ENCODE measurements at places on chromosomes 7 and 10.

DNA sequence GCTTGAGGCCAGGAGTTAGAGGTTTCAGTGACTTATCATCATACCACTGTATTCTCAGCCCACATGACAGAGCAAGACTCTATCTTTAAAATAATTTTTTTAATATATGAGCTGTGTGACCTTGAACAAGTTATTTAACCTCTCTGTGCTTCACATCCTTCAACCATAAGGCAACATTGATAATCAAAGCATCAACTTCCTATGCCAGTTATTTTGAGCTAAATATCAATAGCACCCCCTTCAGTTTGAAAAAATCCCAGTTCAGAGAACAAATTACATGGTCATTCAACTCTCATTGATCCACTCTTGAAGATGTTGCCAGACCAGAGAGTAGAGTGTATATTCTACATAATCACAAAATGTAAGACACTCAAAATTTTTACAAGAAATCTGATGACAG lies 53.0 kb downstream of the ASNS start:
- DNase-seq, result no peak

- no peak for DNase-seq
Measured at GRCh38 chr10:11434324-11434723, 177.1 kb downstream of the USP6NL start.

GRCh38 chr7:1586827-1587705 lies 17.2 kb upstream of the PSMG3 start:
- no peak for DNase-seq

DNA sequence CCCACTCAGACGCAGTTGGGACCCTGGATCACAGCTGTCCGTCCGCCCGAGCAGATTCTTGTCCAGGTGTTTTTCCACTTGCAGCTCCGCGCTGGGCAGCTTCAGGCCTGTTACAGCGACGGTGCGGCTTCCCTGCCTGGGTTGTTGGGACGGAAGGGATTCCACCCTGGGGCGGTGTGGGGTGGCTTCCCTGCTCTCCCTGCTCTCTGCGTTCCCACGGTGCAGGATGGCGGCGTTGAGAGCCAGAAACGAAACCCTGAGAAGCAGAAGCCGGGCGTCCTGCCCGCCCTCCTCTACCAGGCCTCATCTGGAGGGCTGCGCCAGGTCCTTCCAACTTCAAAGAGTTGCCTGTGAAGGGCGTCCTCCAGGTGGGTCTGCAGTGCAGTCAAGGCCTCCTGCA lies 194.4 kb downstream of the ADARB2 start:
- no peak for DNase-seq

- no peak for DNase-seq
Measured at GRCh38 chr7:154795014-154795413, 207.9 kb downstream of the PAXIP1 start.

DNA sequence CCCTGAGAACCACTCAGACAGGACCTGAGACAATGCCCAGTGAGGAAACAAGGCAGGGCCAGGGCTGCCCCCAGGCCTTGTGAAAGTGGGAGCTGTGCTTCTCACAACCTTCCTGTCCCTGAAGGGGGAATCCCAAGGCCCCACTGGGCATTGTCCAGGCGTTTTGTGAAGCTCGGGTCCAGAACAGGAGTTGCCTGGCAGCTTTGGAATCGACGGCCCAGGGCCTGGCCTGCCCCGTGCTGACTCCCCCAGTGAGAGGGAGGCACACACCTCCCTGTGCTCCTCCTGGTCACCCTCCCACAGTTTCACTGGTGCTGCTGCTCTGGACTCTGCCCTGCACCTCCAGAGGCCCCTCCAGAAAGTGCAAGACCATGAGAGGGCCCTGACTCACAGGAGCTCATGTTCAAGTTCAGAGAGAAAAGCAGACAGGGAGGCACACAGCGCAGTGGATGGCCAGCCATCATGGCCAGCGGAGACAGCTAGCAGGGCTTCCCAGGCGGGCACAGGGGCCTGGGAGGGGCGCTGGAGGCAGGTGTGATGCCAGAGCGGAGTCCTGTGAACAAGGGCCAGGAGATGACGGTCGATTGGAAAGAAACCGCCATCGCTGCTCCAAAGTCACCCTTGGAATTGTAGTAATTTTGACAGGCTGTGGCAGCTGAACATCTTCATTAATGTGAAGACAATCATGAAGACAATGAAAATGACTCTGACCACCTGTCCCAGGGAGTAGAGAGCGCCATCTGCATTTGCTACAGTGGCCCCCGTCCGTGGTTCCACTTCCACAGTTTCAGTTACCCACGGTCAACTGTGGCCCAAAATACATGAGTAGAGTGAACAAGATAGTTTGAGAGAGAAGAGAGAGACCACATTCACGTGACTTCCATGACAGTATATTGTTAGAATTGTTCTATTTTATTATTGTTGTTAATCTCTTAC lies 103.7 kb downstream of the MKI67 start:
- DNase-seq, result no peak

DNA sequence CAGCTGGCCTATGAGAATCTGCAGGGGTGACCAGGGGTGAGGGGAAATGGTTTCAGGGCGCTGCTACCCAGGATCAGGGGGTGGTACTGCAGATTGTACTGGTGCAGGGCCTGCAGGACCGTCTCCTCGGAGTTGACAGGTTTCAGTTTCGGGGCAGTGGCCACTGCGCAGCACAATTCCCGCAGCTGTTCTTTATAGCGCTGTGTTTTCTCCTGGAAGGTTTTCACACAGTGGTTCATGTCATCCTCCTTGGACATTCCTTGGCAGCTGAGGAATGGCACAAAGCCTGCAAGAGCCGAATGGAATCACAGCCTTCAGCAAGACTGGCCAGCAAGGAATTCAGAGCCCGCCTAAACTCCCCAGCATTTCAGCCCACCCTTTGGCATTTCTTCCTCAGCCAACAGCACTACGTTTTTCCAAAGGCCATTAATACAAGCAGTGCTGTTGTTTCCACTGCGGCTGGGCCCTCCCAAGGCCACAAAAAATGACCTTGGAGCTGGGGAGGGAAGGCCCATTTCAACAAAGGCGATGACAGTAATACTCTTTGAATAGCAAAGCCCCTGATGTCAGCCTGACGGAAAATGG lies 44.9 kb downstream of the PNLIPRP2 start:
- DNase-seq, result no peak

DNA sequence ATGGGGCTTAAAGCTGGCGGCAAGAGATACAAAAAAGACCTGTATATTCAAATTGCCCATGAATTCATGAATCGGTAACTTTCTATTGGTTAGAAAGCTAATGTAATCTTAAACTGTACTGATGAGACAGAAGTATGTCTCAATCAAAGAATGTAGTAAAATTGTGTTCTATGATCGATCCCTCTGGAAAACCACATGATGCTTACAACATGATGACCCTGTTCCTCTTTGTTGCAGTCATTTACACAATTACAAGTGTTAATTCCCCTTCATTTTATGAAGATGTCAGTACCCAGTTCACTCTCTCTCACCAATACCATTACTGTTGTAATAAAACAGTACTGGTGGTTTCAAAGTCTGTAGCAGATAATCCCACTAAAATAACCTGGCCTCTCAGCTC lies 10.1 kb downstream of the KIF5B start:
- no peak for DNase-seq

GRCh38 chr7:96266580-96266979 lies 55.3 kb downstream of the SLC25A13 start:
- DNase-seq, result no peak

DNA sequence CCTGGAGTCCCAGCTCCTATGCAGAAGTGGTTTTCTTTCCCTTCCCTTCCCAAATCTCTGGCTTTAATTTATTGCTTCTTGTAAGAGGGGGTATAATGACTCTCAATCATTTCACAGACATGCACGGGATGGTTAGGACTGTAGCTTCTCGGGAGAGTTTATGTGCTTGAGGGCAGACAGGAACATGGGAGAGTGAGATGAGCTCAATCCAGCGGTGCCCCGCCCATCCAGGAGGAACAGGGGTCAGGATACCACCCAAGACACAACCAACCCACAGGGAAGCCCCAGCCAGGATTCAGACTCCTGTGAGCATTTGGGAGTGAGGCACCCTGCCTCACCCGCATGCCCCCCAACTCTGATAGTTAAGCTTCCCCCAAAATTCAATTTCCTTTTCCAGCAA lies 33.7 kb upstream of the GATAD1 start:
- no peak for DNase-seq

DNA sequence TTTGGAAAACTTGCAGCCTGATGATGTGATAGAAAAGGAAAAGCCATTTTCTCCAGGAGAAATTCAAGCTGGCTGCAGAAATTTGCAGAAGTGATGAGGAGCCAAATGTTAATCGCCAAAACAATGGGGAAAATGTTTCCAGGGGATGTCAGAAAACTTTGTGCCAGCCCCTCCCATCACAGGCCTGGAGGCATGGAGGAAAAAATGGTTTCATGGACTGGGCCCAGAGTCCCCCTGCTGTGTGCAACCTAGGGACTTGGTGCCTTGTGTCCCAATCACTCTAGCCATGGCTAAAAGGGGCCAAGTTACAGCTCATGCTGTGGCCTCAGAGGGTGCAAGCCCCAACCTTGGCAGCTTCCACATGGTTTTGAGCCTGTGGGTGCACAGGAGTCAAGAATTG lies 41.0 kb downstream of the ADD3 start:
- DNase-seq, result no peak

GRCh38 chr10:116972131-116972530 lies 32.9 kb downstream of the SHTN1 start:
- no peak for DNase-seq

- no peak for DNase-seq
Measured at GRCh38 chr7:49127359-49127913, 203.1 kb downstream of the CDC14C start.

DNA sequence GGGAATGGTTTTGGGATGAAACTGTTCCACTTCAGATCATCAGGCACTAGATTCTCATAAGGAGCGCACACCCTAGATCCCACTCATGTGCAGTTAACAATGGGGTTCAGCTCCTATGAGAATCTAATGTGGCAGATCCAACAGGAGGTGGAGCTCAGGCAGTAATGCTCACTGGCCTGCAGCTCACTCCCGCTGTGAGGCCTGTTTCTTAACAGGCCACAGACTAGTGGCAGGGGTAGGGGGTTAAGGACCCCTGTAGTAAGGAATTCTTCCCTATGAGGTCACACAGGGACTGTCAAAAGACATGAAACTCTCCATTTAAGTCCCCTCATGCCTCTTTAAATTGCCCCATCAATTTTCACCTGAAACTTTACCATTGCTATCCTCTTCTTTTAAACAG lies 8.0 kb downstream of the HGF start:
- DNase-seq, result no peak

- no peak for DNase-seq
Measured at GRCh38 chr10:110951381-110951780, 32.0 kb downstream of the SHOC2 start.

GRCh38 chr10:103685880-103686669 lies 169.3 kb downstream of the SH3PXD2A start:
- DNase-seq, result peak; percentile 61

DNA sequence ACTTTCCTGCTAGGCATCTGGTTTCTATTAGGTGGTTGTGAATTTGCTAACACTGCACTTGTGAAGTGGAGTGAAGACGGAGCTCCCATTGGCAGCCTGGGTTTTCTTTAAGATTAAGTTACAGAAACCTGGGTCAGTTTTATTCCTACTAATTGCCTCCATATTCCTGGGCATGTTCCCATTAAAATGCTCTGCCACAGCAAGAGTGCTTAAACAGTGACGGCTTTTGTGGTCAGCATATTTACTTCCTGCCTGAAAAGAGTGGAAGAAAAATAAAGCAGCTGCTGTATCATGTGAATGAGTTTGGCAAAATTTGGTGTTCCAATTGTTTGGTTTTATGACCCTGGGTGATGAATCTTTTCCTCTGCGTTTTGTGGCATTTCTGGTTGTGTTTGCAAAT lies 96.9 kb upstream of the PLXDC2 start:
- peak; percentile 90 for DNase-seq

DNA sequence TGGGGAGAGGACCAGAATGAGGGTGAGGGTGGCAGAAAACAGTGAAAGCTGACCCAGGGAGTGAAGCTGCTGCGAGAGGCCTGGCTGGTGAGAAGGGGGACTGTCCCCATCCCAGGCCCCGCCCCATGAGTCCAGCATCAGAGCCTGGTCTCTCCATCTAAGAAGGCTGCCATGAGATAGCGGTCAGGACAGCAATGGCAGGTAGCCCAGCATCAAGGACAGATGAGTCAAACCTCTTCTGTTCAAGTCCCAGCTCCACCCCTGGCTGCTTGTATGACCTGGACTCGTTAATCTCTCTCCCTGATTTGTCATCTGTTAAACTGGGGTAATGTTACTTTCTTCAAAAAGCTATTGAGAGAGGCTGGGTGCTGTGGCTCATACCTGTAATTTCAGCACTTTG lies 22.2 kb downstream of the GPNMB start:
- no peak for DNase-seq

DNA sequence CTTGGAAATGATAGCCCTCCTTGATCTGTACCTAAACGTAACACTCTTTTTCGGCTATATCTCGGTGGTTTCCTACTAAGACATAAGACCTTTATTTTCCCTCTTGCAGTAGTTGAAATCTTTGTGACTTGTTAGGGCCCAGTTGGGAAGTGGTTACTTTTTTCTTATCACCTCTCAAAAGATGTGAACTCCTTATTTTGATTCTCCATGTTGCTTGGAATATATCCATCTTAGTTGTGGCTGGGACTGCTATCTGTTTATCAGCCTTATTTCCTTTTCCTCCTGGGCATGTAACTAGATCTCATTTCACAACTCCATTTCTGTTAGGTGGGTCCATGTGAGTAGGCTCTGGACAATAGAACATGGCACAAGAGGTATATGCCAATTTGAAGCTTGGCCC lies 4.1 kb upstream of the CPED1 start:
- DNase-seq, result no peak

DNA sequence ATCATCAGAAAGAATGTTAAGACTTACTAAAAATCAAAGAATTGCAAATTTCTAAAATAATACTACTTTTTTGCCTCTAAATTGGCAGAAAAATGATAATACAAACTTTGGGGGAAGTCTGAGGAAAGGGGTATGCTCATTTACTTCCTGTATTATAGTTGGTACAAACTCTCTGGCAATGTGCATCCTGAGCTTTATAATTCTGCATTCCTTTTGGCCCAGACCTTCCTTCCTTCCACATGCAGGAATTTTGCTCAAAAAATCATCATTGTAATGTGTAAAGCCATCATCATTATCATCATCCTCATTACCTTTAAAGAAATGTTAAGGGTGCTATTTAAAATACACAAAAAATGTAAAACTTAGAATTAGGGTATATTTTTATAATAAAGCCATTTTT lies 148.5 kb downstream of the ZNF438 start:
- DNase-seq, result no peak

Data from fibroblast of skin of abdomen (primary cell).